ENCODE measurements at places on chromosomes 16 and 17.

- DNase-seq = no peak
Measured at GRCh38 chr17:17201907-17202306, 4.2 kb downstream of the PLD6 start.

DNA sequence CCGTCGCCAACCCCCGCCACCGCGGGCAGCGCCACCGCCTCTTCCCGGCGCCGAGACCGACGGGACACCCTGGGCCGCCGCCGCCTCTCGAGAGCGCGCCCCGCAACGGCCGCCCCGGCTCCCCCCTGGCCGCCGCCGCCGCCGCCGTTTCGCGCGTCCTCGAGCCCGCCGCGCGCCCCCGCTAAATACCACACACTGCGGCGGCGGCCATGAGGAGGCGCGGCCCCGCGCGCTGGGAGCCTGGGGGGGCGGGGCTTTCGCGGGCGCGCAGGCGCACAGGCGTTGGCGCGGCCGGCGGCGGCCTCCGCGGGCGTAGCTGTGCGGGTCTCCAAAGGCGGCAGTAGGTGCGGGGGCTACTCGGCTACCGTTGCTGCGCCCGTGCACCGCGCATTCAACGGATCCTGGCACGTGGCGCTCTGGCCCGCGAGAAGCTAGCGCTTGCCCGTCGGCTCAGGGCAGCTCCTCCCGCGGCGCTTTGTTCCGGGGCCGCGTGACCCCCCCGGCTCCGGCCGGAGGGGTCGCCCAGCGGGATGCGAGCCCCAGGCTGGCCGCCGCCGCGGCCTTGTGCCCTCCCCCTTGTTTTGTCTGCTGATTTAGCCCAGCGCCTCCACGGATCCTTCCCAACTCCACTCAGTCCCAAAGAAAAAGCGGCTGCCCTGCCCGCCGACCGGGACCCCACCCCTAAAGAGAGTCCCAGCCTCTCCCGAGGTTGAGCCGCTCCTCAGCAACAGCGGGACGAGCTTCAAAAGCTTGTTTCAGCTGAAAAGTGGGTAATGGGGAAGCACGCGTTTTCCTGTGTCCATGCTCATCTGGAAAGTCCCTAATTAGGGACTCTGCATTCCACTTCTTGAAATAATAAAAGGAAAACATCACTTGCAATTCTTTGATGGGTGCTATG is at the start of gene SIAH1:
TSS of gene SIAH1 (minus strand) at position 161 of the 898 bp plus-strand sequence. CDS start 22,985 bp downstream, outside the sequence.
- peak; percentile 85 for DNase-seq

DNA sequence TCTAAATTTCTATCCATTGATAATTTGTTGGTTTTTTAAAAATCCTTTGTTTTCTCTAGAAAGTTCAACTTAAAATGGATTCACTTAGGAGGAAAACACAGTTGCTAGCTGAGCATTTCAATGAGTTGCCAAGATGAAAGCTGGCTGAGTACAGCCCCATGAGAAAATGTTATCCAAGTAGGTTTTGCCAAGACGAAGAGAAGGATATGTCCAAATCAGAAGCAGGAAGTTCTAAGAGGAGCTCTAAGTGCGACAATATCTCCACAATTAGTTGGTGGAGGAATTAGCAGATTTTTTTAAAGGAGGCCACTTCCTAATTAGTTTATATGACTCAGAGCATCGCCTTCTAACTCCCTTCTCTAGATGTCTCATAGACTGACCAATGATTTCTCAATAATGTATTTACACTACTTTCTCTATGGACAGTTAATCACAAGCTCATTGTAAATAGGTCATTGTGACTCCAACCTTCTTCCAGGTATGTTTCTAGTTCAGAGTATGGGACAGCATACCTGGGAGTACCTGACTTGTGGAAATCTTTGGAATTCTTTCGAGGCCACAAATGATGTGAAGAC is 873.3 kb upstream of the SOX9 start:
- no peak for DNase-seq

GRCh38 chr16:88382491-88383400 is at the start of gene ZNF469:
TSS of gene ZNF469 (plus strand) at chr16:88382959. CDS start at chr16:88427471, 44,512 bp downstream.
- DNase-seq = no peak

DNA sequence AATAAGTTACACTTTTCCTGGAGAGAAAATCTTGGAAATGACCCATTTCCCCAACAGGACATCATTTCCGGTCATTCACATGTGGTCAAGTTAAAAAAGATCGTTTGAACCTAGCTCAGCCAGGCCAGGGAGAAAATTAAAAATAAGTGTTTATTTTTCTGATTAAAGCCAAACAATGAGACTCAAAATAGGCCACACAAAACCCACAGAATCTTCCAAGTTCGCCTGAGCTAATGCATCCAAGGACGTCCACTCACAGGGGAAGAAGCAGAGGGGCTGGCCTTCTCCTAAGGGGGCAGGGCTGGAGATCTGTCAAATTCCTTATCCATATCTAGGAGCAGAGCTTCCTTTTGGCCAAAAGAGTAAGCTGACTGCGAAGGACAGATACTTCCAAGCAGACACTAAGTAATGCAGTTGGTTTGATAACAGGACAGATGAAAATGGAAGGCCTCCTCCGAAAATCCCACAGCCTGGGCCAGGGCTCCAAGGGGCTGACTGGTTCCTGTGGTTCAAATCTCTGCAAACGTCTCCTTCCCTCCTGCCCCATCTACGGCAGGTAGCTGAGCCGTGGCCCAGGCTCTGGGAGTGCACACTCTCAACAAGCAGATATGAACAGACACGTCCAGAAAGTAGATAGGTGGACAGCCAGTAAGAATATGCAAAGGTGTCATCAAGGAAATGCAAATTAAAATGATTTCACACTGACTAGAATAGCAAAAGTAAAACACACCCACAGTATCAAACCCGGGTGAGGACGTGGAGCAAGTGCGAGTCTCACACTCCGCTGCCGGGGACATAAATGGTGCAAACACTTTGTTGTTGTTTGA is 98.5 kb downstream of the MRM3 start:
- no peak for DNase-seq

DNA sequence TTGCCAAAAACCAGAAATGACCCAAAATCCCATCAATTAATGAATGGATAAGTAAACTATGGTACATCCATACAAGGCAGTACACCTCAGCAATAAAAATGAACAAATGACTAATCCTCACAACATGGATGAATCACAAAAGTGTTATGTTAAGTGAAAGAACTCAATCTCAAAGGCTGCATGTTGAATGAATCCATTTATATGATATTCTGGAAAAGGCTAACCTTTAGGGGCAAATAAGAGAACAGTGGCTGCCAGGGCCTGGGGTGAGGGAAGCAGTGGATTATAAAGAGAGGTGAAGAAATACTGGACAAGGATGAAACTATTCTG is 46.1 kb upstream of the MSI2 start:
- DNase-seq = no peak

- DNase-seq = no peak
Measured at GRCh38 chr17:69672924-69673323, 258.4 kb downstream of the MAP2K6 start.

GRCh38 chr17:64262198-64262999 is 661 bp downstream of the TEX2 start:
- DNase-seq = peak; percentile 64

- DNase-seq = no peak
Measured at GRCh38 chr17:29018788-29019474, 13.1 kb upstream of the SEZ6 start.

GRCh38 chr16:27550582-27550920 is 607 bp downstream of the KATNIP start:
- no peak for DNase-seq

DNA sequence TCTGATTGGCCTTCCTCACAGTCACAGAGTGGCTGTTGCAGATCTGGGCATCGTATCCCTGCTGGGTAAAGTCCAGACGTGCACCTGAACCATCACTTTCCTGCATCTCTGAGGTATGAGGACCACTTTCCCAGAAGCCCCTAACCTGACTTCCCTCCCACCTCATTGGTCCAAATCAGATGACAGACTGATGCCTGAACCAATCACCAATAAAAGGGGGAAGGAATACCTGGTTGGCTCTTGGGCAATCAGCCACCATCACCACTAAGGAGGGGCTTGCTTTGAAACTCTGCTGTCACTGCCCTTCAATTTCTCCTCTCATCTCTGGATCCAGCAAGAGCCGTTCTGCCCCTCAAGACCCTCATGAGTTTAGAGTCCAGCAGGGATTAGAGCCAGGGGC is 13.6 kb upstream of the WFDC1 start:
- no peak for DNase-seq

DNA sequence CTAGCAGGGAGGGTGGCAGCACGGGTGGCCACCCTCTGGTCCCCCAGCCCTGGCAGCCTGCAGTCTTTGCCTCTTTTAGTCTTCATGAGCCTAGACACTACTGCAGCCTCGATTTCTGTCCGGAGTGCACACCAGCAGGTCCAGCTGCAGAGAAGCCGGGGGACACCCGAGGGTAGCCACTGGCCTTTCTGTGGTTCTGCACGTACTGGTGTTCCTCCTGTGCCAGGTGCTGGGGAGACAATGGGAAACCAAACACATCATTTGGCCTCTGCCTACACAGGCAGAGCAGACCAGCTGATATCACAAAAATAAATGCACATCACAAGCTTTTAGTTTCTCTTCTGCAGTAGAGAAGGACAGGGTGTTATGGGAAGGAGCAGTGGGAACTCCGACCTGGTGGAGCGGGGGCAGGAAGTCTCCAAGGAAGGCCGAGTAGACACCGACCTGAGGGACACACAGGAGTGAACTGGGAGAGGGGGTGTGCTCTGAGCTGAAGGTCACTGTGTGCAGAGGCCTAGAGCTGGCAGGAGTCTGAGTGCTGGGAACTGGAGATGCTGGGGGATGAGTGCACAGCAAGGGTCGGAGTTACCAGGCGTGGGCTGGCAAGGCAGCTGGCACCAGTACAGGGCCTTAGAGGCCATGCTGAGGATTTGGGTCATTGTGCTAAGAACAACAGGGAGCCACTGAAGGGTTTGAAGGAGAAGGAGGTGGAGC is 23.1 kb downstream of the GPT2 start:
- no peak for DNase-seq
